ENCODE measurements at places on chromosomes 11 and 22.

DNA sequence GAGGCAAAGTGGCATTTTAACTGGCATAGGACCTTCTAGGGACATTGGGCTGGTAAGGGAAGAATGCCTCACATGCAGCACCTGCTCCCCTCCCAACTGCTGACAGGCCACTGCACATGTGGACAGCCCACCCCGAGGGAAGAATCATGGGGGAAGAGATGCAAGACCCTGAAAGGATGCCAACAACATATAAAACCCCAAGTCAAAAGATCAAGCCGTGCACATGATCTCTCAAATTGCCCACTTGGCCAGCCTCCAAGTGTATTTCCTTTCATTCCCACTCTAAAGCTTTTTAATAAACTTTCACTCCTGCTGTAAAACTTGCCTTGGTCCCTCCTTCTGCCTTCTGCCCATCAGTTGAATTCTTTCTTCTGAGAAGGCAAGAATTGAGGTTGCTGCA is 947.8 kb upstream of the CCDC90B start:
- DNase-seq, result no peak

DNA sequence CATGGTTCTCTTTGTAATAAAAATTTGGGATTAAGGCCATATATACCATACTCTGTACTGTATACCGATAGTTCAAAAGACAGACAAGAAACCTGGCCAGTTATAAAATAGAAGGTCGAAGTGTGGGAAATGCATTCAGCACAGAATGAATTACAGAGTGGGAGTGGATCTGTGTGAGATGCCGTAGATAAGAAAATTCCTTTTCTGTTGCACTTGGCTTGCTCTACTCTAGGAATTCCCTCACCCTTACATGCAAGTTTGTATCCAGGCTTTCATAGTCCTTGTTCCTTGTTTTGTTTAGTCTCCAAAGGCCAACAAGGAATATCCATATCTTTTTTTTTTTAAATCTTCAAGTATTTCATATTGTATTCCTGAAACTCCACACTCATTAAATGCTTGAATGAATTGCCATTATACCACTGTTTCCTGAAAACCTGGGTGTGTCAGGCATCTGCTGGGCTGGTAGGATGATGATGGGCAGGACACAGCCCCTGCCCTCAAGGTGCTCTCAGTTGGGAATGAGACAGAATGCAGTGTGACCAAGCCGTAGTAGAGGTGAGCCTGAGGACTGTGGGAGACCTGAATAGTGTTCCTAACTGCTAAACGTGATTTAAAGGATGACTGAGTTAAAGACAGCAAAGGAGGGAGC is 53.5 kb downstream of the TEAD1 start:
- peak; percentile 80 for DNase-seq

DNA sequence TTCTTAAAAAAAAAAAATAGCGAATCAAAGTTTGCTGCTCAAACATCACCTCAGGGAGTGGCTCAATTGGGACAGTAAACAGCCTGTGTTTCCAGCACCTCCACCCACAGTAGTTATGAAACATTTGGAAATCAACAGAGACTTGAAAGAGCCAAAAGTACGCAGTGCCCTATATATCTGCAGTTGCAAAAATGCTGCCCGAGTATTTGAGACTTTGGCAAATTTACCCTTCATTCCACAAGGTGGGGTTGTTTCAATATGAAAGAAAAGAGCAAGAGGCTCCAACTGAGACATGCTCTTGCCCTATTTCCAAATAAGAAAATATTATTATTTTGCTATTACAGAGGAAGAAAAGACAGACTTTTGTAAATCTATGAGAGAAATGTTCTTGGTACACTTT is 851.1 kb upstream of the RAG2 start:
- DNase-seq, result peak; percentile 62

DNA sequence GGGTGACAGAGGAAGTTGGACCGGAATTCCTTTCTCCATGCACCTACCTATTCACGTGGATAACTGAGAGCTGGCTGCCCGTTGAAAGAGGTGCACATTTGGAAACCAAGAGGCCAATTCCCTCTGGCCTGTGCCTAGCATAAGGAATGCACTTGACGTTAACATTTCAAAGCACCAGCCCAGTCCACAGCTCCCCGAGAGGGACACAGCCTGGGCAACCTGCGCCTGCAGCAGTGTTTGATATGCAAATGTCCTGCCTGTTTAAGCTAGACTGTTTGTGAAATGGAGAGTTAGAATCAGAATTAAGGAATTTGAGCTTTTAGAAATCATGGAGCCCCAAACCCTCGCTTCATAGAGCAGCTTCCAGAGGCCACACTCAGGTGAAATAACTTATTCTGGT is 126.1 kb downstream of the DSCAML1 start:
- no peak for DNase-seq

GRCh38 chr11:131691181-131692041 is 321.0 kb downstream of the NTM start:
- DNase-seq, result peak; percentile 38

GRCh38 chr11:9103542-9104276 is 12.3 kb upstream of the SCUBE2 start:
- DNase-seq, result no peak

DNA sequence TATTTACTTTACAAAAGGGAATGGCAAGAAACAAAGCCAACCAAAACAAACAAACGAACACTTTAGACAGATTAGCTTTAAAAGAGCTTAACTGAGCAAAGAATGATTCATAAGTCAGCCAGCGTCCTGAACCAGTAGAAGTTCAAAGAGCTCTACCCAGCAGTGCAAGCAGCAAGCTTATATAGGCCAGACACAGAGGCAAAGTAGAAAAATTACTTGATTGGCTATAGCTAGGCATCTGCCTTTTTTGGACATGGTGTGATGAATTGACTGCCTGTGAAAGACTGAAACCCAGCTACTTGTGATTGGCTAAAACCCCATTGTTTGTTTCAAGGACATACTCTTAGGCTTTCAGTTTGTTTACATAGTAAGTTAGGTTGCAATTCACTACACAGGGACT is 2120.0 kb upstream of the RAG2 start:
- DNase-seq, result peak; percentile 9

All from fibroblast of skin of back (primary cell).